Naive B cell (primary cell): ENCODE measurements at places on chromosomes 1 and 21. TPM values are rescaled to one million over a fixed set of nuclear protein-coding genes. Genes with fewer than 3 reads are reported as not detected.

DNA sequence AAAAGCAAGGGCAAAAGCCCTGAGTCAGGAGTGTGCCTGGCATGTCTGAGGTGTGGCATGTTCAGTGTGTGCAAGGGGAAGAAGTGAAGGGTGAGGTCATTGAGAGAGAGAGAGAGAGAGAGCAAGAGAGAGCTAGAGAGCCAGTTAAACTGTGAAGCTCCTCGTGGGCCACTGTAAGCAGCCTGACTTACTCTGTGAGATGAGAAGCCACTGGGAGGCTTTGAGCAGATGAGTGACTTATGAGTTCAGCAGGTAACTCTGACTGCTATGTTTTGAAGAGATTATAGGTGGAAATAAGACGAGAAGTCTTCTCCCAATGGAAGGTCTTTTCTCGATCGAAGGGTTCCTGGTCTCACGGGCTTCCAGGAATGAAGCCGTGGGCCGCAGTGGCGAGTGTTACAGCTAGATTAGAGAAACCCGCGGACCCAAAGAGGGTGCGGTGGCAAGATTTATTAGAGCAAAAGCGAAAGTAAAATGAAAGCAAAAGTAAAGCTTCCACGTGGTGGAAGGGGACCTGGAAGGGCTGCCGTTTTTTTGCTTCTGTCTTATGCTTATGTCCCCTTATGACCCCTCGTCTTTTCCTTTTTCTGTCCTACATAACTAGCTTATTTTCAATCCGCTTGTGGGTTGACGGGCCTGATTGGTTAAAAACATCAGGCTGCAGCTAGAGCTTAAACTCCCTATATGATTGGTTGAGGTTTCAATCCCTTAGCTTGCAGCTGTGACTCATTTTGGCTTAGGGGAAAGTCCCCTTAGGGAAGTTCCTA, 323.1 kb upstream of the FAM78B start:
- H3K4me1 ChIP-seq, result peaks cover 12% of the 10 kb centered on the region
- no peak overlapping the region for H3K4me3 ChIP-seq
- peaks cover 15% of the 10 kb centered on the region for H3K36me3 ChIP-seq
- H3K27ac ChIP-seq, result no peak overlapping the region

Gene ELAPOR1
- 0.04 TPM for polyA plus RNA-seq

- H3K27ac ChIP-seq, result peak overlapping the region; percentile 32
- peaks cover 4% of the 10 kb centered on the region for H3K4me1 ChIP-seq
- H3K27me3 ChIP-seq, result no peaks in the 10 kb centered on the region
- no peaks in the 10 kb centered on the region for H3K36me3 ChIP-seq
Measured at GRCh38 chr21:36966821-36967768, 626 bp upstream of the HLCS start.

- no peak for DNase-seq
- no peak overlapping the region for H3K27ac ChIP-seq
- H3K4me1 ChIP-seq, result no peaks in the 10 kb centered on the region
Measured at GRCh38 chr1:169364948-169365347, 2.6 kb downstream of the NME7 start.
